ENCODE measurements at places on chromosomes 7 and 10.
A peak's percentile ranks its signal among the peaks of the same experiment; 100 is the strongest.

GRCh38 chr7:73802459-73802858 is 28.3 kb upstream of the CLDN4 start:
- no peak for DNase-seq

- DNase-seq = no peak
Measured at GRCh38 chr10:123580426-123580825, 85.7 kb upstream of the GPR26 start.

- no peak for DNase-seq
Measured at GRCh38 chr7:26549281-26549944, 257.8 kb downstream of the SNX10 start.

DNA sequence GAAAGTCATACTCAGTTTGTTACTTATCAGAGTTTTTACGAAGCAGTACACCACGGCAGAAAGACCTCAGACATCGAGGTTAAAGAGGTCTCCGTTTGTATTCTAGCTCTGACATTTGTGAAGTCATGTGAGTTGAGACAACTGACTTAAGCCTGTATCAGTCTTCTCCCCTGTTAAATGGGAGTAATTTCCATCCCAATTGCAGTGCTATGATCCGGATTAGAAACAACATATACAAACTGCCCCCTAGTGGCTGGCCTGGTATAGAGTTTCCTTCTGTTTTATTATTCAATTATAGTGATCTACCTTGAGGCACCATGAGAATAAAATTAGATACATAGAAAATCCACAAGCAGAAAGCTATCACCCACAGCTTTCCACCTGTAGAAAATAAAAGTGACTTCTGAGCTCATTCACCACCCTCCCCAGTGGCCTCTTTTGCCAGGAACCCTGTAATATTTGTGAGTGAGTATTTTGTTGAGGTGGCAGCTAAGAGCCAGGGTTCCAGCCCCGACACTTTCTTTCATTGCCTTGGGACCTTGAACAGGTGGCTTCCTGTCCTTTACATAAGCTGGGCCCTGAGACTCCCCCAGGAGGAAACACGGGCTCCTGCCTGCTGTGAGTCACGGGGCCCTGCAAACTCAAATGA is 607.2 kb upstream of the MGMT start:
- DNase-seq = peak; percentile 41

Measured in tongue (tissue), 3 donors.